RPMI8226 (cell line): ENCODE measurements at places on chromosomes 1 and 21.

DNA sequence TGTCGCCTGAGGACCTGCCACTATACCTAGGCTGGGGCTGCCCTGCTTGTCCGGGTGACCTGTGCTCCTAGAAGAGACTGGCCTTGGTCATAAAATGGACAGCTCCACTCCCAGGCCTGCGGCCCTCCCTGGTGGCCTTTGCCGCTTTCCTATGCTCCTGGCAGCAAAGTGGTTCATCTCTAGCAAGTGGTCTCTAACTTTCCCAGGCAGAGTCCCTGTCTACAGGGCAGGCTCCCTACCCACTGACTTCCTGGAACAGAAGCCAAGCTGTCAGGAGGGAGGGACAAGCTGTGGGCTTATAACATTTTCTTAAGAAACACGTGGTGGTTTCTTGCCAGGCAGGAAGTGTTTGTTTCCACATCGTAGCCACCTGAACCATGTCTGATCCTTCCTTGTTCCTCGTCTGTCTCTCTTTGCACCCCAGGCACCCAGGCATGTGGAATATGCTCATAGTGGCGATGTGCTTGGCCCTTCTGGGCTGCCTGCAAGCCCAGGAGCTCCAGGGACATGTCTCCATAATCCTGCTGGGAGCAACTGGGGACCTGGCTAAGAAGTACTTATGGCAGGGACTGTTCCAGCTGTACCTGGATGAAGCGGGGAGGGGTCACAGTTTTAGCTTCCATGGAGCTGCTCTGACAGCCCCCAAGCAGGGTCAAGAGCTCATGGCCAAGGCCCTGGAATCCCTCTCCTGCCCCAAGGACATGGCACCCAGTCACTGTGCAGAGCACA is 10.1 kb downstream of the H6PD start:
- DNase-seq: no peak

- no peak for DNase-seq
These were observed 32.6 kb downstream of the NMNAT2 start for GRCh38 chr1:183385340-183386144.

DNA sequence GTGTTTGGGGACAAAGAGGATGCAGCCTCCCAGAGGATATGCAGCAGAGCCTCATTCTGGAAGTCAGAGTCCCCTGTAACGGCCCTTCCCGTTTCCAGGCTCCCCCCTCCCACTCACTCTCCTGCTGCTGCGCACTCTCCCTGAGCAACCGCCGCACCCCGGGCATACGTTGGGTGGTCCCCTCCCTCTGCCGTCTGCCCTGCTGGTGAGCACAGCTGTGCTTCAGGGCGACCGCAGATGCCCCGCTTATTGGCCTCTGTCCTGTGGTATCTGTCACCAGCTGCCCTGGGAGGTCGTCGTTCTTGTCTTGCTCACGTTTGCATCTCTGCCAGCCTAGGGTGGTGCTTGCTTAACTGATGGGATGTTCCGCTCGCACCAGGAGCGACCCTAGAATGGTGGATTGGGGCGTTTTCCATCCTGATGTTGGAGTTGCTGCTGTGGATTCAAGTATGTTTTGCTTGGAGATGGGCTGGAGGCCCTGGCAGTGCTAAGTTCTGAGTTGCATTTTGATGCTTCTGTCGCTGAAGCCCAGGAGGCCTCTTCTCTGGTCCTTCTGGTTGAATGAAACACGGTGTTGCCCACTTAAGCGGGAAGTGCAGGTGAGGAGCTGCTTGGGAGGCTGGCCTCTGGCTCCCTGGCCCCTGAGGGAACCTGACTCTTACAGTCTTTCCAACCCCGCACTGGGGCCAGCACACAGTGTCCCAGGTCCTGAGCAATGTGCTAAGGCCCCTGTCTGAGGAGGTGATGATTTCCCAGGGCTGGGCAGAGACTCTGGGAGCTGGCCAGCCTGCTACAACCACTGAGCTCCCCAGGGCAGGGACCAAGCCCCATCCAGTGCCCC is 3.2 kb downstream of the TMEM201 start:
- DNase-seq: no peak

DNA sequence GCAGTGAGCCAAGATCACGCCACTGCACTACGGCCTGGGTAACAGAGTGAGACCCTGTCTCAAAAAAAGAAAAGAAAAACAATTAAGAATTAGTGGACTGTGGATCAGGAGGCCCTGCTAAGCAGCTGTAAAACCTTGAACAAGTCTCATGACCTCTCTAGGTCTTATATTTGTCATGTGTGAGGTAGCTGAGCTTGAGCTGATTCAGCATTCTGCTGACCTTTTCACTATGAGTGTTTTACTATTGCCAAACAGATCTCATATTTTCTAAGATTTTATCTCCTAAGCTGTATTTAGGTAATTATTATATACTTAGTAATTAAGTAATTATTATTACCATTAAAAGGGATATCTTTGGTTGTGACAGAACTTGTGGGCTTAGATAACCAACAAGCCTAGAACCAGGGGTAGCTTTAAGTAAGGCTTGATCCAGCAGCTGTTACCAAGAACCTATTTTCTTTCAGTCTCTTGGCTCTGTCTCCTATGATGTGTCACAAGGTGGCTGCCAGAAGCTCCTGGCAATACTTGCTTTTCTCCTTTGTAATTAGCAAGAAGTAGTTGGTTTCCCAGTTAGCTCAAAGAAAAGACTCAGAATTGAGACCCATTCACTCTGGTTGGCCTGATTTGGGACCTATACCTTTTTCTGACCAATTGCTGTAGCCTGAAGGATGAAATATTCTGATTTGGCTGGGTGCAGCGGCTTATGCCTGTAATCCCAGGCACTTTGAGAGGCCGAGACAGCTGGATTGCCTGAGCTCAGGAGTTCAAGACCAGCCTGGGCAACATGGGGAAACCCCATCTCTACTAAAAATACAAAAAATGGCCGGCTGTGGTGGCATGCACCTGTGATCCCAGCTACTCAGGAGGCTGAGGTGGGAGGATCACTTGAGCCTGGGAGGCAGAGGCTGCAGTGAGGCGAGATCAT is 8.5 kb upstream of the ZC3H12A start:
- DNase-seq: no peak

DNA sequence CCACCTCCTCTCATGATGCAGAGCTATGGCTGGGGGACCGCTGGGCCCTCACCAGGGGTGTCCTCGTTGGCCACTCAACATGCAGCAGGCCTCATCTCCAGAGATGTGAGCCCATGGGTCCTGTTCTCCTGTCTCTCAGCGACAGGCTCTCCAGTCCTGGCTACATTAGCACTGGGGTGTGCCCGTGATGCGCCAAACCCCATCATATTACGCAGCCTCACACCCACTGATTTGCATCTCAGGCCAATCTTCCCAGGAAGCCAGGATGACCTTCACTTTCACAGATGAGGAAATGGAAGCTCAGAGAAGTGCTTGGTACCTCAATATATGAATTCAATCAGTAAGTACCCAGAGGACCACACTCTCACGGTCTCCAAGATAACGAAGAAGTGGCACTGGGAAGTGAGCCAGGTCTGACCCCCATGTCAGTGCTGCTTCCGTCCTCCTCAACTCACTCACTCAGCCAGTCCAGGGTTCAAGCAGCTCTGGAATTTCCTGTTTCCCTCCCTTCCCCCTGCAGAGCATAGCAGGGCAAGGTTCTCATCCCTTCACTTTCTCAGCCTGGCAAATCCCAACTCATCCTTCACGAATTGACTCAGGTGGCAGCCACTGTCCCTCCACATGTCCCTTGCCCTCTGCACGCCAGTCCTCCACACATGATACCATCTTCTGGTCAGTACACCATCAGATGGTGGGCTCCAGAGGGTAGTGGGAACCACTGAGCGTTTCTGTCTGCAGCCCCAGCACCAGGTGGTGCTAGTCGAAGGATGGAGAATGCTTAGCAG is 28.9 kb upstream of the EVA1B start:
- no peak for DNase-seq

DNA sequence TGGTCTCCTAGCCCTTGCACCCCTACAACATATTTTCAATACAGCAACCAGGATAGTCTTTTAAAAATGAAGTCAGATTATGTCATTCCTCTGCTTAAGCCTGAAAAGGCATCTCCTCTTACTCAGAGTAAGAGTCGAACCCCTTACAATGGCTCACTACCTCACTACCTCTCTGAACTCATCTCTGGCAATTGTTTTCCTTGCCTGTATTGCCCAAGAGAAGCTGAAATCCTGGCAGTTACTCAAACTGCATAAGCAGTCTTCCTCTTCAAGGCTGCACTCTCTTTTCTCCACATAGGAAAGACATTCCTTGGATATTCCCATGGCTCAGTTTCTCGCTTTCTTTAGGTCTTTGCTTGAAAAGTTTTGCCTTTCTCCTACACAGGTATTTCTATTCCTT is 22.7 kb downstream of the CLDN8 start:
- DNase-seq: no peak

GRCh38 chr1:52920791-52921291 is 699 bp downstream of the ECHDC2 start:
- no peak for DNase-seq

DNA sequence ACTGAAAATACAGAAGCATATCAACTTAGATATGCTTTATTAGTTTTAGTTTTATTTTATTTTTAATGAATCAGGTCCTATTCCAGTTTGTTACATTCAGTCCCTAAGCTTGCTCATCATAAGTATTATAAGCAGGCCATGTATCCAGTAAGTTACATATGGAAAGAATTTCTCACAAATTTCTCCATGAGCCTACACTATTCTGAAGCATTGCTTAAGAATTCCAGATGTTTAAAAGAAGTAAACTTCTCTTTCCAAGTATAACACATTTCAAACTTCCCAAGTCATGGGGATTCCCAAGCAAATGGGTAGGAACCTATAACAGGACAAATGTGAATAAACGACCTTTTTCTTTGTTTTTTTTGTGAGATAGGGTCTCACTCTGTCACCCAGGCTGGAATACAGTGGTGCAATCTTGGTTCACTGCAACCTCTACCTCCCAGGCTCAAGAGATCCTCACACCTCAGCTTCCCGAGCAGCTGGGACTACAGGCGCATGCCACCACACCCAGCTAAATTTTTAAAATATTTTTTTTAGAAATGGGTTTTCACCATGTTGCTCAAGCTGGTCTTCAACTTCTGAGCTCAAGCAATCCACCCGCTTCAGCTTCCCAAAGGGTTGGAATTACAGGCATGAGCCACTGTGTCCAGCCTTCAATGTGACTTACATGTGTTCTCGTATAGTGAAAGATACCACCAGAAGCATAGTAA is 39.0 kb downstream of the ST7L start:
- DNase-seq: no peak
